ENCODE measurements at places on chromosomes 7 and 10.
A peak's percentile ranks its signal among the peaks of the same experiment; 100 is the strongest.

DNA sequence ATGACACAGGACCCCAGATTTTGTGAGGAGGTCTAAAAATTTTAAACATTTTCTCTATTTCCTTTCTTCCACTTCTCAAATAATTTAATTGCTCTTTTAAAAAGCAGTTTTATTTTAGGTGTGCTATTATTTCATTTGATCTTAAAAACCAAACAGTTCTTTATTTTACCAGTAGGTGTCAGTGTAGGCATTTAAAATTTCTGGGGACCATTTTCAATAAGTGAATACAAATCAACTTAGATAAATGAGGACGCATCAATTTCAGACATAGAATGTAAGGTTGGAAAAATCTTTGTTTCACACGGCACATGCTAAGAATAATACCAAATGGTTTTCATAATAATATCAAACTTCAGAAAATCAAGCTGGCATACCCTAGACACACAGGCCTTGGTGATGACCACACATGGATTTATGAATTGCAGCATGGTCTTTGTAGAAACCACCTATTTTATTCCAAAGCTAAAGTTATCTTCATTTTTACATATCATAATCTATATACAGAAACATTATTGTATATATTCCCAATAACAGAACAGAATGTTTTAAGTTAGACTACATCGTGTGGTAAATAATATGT lies 127.6 kb upstream of the SLC26A5 start:
- peak; percentile 65 for DNase-seq

DNA sequence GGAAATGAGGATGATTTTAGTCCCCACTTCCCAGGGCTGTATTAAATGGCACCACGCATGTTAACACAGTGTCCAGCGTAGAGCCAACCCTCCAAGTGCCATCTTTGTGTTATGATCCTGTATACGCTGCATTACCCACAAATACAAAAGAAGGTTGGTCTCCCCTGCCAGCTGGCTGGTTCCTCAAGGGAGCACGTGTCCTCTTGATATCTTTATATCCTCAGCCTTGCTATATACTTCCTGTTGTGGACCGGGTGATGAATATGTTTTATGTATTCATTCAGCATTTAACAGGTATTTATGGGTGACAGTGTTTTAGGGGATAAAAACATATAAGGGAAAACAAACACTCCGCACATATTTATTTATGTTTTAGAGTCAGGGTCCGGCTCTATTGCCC lies 23.2 kb upstream of the PRRT4 start:
- no peak for DNase-seq

DNA sequence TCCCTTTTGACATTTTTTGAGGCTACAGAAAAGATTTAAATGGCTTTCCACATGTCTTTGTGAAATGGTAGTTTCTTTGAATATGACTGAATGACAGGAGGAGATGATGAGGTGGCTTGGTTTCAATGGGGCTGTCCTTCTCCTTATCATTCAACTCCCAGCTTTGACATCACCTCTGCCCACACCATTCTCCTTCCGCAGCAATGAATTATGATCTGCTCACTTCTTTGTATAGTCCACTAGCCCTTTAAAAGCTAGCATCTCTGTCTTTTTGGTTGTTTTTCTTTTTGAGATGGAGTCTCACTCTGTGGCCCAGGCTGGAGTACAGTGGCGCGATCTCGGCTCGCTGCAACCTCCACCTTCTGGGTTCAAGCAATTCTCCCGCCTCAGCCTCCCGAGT lies 31.7 kb downstream of the DCLRE1A start:
- no peak for DNase-seq

DNA sequence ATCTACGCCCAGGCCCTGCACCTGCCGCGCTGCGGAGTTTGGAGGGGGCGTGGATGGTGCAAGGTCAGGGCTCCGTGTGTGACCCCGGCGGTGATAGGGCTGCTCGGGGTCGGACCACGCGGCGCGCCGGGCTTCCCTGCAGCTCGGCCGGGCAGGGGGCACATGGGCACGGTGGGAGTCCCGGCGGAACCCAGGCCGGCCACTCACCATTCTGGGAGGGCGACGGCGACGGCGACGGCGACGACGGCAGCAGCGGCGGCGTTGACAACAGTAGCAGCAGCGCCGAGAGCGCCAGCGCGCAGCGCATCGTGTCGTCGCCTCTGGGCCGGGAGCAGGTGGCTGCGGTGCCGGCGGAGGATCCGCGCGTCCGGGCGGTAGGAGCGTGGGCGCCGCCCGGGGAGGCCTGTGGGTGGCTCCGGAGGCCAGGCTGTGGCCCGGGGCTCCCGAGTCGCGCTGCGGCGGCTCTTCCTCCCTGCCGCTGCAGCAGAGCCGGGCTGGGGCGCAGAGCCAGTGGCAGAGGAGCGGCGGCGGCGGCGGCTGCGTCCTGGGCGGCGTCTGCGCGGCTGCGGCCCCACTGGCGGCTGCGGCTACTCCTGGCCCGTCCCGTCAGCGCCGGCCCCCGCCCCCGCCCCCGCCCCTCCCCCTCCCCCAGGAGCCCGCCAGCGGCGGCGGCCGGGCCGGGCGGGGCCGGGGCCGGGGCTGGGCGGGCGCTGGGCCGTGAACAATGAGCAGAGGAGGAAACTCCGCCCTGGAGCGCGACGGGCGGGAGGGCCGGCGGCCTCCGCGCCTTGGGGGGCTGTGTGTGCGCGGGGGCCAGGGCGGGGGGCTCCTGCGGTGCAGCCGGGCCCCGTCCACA lies at the start of gene PODXL:
Gene PODXL (minus strand): TSS at position 576 of the 856 bp plus-strand sequence. CDS start 269 bp downstream, at position 307.
- peak; percentile 40 for DNase-seq

GRCh38 chr7:143384148-143384547 lies 3.0 kb downstream of the ZYX start:
- DNase-seq: peak; percentile 66

GRCh38 chr7:121689749-121690148 lies 183.2 kb upstream of the PTPRZ1 start:
- no peak for DNase-seq

DNA sequence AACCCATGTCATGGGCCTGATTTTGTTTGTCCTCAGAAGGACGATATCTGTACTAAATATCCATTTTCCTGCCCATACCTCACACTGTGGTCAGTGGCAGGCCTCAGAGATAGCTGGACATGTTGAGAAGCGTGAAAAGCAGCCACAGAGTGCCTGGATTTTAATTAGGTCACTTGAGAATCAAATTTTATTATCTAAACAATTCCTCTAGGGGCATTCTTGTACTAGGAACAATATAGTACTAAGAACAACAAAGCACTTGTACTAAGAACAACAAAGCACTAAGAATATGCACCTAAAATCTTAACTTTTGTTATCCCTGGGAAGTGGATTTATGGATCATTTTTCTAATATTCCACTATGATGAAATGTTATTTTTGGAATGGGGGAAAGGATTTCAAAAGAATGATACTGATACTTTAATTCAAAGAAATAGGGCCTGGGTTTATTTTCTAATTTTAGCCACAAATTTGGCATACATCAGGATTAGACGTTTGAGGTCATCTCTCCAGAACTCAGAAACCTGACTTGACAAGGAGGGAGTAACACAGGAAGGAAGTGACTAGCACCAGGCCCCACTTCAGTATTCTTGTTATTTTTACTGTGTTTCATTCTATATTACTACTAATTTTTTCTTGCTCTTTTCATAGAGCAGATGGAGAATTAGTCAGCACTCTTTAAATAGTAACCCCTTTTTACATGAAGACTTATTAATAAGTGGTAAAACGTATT lies 112.2 kb downstream of the EXOC4 start:
- peak; percentile 81 for DNase-seq

DNA sequence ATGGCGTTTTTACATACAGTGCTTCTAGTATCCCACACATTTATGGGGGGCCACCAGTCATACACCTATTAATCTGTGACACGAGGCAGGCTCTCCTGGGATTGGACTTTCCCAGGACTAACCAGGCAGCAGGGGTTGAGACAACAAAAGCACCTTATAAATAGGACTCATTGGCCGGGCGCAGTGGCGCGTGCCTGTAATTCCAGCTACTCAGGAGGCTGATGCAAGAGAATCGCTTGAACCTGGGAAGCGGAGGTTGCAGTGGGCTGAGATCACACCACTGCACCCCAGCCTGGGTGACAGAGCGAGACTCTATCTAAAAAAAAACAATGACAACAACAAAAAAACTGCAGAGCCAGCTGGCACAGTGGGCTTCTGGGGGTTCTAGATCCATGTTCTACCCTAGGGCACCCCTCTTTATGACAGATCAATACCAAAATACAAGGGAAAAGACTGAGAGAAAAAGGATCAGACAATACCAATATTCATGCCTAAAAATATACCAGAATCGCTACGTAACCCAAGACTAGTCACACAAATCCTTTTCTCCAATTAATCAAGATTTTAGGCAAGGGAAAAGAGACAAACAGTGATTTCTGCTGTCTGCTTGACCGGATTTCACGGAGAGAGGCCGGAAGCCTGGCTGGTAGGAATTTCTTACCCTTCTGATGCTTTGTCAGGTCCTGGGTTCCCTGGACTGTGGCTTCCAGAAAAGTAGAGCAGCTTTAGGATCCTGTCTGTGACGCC lies 98.4 kb upstream of the CCNY start:
- DNase-seq: no peak

DNA sequence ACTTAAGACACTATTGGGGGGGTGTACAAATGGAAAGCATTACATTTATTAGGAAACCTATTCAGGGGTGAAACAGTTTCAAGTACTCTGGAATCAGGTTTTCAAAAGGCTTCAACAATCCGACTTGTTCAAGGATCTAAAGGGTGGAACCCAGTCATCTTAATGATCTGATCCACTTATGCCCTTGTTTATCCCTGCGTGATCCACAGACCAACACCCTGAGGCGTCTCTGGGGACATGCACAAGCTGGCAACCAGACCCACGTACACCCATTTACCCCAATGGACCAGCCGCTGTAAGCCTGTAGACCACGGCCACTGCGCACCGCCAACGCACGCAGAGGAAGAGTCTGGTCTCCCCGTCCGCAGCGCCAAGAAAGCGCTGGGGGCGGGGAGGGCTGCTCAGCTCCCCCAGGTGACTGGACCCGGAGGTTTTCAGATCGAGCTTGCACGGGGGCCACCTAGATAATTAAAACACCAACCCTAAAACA lies 13.4 kb downstream of the HNRNPF start:
- peak; percentile 17 for DNase-seq

DNA sequence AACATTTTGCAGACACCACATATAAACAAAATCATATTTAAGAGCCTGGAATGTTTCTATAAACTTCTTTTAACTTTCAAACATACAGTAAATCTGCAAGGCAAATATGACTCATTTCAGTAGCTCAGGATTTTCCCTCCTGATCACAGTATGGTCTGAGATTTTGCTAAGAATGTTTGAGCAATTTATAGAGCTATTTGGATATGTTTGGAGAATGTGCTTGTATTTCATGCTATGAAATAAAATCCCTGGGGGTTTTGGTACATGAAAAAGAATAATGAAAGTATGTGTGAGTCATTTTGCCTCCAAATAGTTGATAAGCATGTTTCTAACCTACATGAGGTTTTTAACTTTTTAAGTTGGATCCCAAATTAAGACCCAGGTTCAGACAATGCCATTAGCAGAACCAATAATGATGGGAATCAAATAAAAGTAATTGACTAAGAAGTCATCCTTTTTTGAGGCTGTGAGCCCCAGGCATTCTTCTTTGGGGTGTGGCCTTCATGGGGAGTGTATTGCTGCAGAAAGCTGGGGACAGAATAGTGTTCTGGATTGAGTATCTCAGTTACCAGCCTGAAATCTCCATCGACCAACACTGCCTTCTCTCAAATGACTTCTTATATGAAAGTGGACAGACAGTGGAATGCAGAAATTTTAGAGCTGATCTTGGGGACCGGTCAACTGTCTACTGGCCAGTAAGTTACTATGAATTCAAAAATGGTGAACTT lies 66.1 kb upstream of the AGBL3 start:
- peak; percentile 90 for DNase-seq

DNA sequence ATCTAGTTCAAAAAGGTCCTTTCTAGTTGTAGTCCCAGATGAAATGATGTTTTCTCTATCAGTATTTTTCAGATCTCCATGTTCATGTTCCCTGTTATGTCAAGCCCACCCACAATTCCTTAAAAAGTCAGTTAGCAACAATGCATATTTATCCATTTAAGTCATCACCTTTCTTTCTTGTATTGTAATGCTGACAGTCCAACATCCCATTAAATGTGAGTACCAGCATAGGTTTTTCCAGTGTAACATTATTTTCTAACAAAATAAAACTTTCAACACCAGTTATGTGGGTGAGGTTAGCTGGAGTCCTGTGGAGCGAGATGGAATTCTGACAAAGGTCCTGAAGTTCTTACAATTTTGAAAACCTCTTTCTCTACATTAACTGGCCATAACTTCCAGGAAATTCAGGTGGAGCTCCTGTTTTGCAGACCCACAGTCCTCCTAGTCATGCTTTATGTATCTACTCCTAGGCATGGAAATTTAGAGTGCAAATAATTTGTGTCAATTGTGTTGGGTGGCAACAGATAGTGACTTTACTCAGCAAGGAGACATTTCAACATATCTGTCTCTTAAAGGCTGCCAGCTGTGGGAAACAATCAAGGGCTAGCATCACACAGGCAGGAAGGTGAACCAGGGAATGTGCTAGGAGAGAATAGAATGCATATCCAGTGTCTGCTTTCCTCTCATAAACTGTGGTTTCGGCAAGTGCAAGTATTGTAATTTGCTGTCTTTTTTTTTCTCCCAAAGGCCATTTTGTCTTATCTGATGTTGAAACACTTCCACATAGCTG lies 162.6 kb downstream of the MTERF1 start:
- peak; percentile 8 for DNase-seq

DNA sequence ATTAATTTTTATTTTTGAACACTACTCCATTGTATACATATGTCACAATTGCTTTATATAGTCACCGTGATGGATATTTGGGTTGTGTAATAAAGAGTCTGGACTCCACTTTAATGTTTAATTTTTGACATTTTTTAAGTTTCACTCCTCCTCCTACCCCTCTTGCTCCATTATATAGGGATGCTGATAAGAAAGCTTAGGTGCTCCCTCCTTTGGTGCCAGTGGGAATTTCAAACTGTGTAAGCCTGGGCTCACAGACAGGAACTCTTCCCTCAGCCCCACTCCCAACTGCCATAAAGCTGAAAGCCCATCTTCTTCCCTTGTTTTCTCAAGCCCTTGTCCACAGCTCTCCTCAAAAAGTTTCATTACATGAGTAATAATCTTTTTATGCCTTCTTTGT lies 47.6 kb downstream of the TWIST1 start:
- peak; percentile 16 for DNase-seq

Measured in fibroblast of pulmonary artery (primary cell).